ENCODE measurements at places on chromosomes 4 and X.
A peak's percentile ranks its signal among the peaks of the same experiment; 100 is the strongest.

- no peak for DNase-seq
These were observed 1.6 kb downstream of the KDR start for GRCh38 chr4:55123791-55124190.

DNA sequence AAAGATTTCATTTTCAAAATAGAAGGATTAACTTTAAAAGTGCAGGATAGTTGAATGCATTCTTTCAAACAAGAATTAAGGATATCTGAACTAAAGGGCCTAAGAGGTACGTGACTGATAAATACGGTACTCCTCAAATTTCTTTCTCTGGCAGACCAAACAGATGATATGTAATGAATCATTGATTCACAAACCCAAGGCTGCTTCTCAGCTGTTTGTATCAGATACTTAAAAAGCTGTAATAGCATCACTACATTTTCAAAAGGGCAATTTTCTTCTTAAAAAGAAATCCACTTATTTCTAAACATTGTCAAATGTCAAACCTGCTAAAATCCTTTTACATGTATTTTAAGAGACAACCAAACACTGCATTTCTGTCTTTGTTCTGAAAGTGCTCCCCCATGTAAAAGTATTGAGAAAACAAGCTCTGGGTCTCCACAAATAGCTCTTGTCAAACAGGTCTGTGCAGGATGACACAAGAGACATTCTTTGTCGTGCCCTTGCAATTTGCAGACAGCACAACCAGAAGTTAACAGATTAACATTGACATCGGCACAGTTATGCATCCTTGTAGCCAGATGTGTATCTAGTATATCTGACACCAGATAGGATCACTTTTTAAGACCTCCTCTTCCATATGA, 82.0 kb downstream of the MANBA start:
- DNase-seq: no peak

DNA sequence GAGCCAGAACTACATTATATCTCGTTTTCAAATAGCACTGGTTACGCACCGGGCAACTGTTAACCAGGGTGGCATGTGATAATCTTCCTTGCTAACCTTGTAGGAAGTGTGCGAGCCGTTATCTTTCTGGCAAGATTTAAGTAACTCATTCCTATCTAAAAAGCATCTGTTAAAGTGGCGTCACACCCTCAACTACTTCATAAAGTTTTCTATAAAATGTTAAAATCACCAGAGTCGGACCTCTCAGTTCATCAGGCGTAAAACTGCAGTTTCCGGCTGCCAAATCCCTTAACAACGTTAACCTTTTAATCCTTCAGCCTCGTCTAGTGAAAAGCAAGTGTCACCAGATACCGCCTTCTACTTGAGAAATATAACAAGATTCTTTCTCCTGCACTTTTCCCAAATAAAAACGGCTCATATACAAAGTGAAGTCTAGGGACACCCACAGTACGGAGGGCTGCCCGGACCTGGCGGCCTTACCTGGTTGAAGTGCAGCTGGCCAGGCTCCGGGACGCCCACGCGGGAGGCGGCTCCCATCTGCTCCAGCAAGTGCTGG, 1.2 kb downstream of the SLC39A8 start:
- no peak for DNase-seq

DNA sequence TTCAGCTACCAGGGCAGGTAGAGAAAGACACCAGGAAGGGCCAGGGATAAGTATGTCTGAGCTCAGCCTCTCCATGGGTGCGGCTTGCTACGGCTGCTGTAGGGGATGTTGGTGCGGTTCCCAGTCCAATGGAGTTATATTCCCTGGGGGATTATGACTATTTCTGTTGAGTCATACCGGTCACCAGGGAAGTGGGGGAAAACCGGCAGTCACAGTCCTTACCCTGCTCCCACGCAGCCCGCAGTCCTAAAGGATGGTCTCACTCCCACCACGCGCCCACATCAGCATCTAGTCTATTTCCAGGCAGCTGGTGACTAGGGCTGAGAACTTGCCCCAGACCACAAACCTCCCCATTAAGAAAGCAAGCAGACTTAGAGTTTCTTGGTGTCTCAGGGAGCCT, 191.6 kb downstream of the VEGFC start:
- DNase-seq: no peak

DNA sequence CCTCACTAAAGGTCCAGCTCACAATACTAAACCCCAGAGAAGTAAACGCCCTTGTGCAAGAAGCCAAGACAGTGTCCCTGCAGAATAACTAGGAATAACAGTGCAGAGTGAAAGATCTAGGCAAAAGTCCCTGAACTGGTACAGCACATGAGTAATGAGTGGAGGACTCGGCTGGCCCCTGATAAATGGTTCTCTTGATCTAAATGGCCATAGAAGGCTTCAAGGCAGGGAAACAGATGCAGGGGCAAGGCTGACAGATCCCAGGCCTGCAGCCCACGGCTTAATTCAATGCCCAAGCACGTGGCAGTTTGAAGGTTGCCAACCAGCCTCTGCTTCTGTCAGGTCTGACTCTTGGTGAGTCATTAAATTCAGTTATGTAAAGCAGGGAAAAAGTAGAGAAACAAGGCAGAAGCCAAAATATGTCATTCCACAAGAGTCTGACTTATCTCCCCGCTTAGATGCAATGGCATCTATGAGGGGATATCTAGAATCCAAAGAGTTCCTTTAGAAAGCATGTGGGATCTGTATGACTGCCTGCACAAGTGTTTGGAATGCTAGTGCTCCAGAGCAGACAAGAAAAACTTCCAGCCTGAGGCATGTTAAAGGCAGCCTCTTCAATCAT, 121.3 kb downstream of the PRDM5 start:
- no peak for DNase-seq

DNA sequence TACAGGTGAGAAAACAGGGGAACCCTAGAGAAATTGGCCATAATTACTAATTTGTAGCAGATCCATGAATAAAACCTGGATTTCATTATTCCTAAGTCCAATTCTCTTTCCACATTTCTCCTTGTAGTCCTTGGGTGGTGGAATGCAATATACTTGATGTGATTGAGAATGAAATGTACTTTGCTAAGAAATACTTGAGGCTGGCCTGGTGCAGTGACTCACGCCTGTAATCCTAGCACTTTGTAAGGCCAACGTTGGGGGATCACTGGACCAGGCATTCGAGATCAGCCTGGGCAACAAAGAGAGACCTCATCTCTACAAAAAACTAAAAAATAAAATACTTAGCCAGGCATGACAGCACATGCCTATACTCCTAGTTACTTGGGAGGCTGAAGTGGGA, 15.9 kb downstream of the TMEM184C start:
- no peak for DNase-seq

DNA sequence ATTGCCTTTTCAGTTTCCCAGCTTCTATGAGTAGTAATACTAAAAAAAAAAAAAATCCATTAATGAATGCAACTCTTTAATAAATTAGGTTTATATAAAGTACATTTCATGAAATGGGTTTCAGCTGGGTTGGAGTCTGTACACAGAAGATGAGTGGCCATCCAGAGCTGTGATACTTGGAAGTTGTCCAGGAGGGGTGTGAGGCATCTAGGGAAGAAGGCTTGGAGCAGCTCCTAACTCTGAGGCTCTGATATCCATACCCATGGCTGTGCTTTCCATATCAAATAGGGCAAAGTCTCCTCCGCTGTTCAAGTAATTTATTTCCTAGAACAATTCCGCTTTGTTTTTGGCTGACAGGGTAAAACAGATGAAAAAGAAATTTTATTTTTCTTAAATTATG, 423.3 kb upstream of the TENM3 start:
- peak; percentile 63 for DNase-seq

- no peak for DNase-seq
These were observed 823.5 kb downstream of the ADGRL3 start for GRCh38 chr4:62023633-62024032.

GRCh38 chr4:153099391-153100140, 104.7 kb upstream of the TRIM2 start:
- no peak for DNase-seq

GRCh38 chr4:2159931-2160330, 82.0 kb downstream of the HAUS3 start:
- no peak for DNase-seq

DNA sequence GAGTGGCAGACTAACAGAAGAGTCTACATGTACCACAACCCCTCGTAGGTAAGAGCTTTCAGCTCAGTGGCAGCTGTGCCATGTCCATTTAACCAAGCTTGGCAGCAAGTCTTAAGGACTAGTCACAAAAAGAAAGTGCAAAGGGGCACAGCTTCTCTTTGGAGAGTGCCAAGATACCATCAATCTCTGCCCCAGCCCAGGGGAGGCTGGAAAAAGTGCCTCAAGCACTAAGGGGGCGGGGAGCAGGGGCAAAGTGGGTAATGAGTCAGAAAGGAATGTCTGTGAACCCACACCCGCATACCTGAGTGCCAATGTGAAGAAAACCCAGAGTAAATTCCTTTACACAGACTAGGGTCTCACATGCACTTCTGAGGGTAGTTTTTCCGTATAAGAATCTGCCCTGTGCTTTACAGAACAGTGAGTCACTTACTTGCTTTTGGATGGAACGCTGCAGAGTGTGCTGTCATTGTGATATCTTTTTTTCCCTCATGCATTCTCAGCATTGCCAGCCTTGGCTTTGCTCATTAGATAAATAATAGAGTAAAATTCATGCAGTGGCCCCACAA, 219.8 kb downstream of the ZNF674 start:
- no peak for DNase-seq

DNA sequence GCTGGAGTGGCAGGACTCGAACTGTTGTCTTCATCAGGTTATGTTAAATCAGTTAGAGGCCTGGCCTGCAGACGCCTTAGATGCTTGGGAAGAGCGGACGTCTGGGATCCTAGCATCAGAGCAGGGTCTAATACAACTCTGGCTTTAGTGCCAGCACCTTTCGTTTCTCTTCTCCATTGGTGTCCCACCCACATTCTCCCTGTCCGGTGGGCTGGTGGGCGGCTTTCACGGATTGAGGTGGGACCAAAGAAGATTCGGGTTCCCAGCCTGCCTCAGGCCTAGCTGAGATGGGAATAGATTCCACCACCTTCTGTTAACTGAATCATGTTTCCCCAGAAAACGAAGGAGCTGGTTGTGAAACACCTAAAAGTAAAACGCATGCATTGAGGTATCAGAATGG, 939 bp downstream of the PDK3 start:
- DNase-seq: no peak

DNA sequence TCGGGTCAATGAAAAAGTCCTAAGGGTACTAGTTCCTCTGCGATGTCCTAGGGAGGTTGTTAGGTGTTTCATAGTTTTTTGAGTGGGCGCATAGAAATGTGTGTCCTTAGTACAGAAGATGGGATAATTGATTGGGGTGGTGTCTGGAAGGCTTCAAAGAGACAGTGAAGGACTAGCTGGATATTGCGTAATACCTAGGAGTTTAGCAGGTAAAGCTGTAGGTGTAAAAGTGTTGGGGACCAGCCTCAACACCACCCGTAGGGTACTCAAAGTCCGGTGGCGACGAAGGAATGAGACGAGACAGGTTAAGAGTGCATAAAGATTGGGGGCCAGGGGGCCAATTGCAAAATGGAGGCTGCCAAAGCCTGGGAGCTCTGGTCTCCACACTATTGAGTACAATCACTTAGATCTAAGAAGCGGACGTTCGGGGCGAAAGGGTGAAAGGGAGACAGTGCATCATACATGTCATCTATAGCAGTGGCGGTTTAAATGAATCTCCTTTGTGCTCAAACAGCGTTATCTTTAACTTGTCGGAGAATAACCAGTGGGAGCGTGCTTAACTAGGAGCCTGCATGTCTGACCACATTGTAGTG, 1.0 kb downstream of the TRMT44 start:
- DNase-seq: no peak

- no peak for DNase-seq
These were observed 28.3 kb downstream of the ZFYVE28 start for GRCh38 chr4:2390146-2390545.

- DNase-seq: no peak
These were observed 15.6 kb upstream of the SPRY1 start for GRCh38 chr4:123380728-123381716.

DNA sequence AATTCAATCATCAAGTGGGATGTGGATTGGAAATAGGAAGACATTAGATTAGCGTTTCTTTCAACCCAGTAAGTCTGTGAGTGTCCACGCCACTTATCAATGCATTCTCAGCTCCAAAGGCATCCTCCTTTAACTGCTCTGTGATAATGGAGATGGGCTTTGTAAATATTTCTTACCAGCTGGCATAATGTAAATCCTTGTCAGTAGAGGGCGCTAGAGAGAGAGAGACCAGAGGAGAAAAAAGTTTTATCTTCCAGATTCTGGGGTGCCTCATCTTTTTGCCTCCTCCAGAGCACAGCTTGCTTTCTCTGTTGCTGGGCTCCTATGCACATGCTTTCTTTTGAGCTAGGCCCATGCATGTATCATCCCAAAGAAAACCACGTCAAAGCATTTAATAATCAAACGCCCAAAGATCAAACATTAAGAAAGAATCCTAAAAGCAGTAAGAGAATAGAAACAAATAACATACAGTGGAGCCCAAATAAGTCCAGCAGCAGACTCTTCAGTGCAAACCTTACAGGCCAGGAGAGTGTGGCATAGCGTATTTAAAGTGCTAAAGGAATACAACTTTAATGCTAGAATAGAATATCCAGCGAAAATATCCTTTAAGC, 9.6 kb upstream of the MTMR1 start:
- DNase-seq: peak; percentile 76

GRCh38 chr4:122900314-122900713, 22.1 kb downstream of the NUDT6 start:
- no peak for DNase-seq

DNA sequence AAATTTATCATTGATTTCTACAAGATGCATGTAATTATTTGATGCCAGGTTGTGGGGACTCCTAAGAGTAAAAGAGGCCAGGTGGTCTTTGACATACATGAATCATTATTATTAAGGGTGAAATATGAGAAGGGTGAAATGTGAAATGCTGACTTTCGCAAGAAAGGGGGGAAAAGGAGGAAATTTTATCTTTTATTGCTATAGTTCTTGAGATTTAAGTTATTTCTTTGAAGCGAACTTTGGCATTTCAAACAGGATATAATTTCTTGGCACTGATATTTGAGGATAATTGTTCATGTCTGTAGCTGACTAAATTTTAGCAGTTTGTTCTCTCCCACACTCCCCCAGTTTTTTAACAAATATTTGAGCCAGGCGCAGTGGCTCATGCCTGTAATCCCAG, 80.1 kb downstream of the TMEM131L start:
- DNase-seq: no peak

DNA sequence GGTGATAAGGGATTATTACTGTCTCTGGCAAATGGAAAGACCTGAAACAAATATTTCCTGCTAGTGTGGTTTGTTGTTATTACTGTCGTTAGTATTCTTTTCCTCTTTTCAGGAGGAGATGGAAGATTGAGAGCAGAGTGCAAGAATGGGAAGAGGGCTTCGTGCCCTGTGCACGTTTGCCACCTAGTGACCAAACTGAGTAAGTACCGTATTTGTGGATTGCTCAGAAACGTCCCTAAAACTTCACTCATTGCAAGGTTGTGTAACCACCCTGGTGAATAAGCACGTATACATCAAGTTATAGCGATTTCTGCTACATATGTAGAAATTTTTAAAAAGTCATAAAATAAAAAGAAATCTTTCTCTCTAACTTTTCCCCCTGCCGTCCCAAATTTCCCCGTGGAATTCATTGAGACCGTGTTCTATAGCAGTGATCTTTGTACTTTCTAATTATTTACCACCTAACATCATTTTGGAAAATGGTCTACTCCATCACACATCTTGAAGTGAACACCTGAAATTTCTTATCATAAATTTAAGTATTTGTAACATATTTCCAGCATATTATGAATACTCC, 24.3 kb downstream of the LINC00632 start:
- peak; percentile 48 for DNase-seq

Data from NCI-H1105 treated with DMSO at 0.1 percent for 48 hours (cell line).